ENCODE measurements at places on chromosomes 2 and 18.

GRCh38 chr2:112485849-112486248 lies 3.9 kb downstream of the TTL start:
- no peak for DNase-seq

- no peak for DNase-seq
Measured at GRCh38 chr2:239329972-239330572, 70.7 kb downstream of the HDAC4 start.

DNA sequence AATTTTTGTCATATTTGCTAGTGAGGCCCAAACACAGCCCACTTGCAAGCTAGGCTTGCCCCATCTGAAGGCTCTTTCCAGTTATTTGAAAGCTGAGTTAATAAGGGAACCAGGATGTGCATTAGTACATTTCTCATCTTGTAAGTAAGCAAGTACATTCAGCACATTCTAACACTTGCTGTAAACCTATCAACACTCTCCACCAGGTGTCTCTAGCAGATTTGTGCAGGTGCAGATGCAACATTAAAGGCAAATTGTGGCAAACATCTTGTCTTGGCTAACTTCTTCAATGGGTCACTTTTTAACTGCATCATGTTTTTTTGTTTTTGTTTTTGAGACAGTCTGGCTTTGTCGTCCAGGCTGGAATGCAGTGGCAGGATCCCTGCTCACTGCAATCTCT lies 25.3 kb upstream of the MFSD6 start:
- peak; percentile 74 for DNase-seq

GRCh38 chr2:10369269-10370255 lies 66.9 kb downstream of the HPCAL1 start:
- peak; percentile 93 for DNase-seq

- DNase-seq = no peak
Measured at GRCh38 chr2:30334762-30335363, 103.5 kb downstream of the LBH start.

DNA sequence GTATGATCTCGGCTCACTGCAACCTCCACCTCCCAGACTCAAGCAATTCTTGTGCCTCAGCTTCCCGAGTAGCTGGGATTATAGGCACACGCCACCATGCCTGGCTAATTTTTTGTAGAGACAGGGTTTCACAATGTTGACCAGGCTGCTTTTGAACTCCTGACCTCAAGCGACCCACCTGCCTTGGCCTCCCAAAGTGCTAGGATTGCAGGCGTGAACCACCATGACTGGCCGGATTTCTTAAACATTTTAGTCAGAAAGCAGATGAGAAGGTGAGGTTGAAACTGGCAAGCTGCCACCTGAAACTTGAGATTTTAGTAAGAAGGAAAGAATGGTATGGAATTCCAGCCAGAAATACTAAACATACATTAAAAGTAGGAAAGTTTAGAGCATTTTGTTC lies 31.9 kb downstream of the KLHL23 start:
- DNase-seq = no peak

GRCh38 chr18:70195852-70196434 lies 9.5 kb downstream of the RTTN start:
- DNase-seq = peak; percentile 82

GRCh38 chr18:46536215-46536874 lies 120.7 kb downstream of the LOXHD1 start:
- no peak for DNase-seq

GRCh38 chr18:9507565-9508088 lies 32.3 kb downstream of the RALBP1 start:
- DNase-seq = no peak

DNA sequence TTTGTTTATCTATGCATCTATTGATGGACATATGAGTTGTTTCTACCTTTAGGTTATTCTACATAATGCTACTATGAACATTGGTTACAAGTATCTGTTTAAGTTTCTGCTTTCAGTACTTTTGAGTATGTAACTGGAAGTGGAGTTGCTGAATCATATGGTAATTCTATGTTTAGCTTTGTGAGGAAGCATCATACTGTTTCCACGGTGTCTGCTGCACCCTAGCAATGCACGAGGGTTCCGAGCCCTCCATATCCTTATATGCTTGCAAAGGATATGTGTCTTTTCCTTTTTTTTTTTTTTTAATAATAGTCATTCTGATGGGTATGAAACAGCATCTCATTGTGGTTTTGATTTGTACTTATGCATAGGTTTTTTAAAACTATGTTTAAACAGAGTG lies 83.7 kb downstream of the FMNL2 start:
- no peak for DNase-seq

DNA sequence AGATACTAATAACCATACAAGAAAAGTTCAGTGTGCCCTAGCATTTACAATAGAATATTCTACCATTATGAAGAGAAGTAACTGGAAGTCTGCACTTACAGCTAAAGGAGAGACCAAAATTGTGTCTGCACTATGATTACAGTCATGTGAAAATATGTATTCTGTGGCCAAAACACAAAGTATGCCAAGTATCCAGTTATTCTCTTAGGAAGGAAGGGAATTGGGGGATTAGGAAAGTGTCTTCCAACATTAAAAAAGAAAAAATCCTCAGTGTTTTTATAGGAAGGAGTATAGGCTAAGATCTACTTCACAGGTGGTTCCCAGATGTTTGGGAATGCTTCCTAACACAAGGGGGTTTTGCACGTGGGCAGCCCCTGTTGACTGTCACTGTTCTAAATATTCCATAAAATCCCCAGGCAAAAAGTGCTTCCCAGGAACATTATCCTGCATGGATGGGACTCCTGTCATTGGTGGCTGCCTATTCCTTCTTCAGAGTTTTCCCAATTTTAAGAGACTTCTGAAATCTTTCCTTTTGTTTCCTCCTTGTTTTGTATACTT lies 180.2 kb upstream of the KLHL29 start:
- DNase-seq = no peak

- DNase-seq = no peak
Measured at GRCh38 chr2:53067056-53067455, 700.5 kb upstream of the CHAC2 start.

- no peak for DNase-seq
Measured at GRCh38 chr2:19109518-19109917, 248.9 kb downstream of the OSR1 start.

- no peak for DNase-seq
Measured at GRCh38 chr2:161379740-161380139, 36.4 kb upstream of the TBR1 start.

DNA sequence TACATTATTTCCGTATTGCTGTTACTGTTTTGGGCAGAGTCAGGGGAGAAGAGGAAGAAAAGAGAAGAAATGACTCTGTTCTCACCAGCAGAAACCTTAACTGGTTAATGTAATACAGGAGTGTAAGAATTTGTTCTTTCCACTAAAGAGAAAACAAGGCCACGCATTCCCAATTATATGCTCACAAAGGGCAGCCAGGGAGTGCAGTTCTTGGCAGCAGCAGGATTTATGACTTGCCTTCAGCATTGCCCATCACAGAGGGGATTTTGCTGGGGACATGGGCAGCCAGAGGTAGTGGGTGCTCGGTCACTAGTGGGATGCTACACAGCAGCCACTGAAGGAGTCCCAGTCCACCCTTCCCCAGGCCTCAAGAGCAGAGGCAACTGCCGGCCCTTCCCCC lies 18.4 kb downstream of the MREG start:
- no peak for DNase-seq

GRCh38 chr2:237980087-237980486 lies 13.3 kb downstream of the UBE2F start:
- DNase-seq = no peak

DNA sequence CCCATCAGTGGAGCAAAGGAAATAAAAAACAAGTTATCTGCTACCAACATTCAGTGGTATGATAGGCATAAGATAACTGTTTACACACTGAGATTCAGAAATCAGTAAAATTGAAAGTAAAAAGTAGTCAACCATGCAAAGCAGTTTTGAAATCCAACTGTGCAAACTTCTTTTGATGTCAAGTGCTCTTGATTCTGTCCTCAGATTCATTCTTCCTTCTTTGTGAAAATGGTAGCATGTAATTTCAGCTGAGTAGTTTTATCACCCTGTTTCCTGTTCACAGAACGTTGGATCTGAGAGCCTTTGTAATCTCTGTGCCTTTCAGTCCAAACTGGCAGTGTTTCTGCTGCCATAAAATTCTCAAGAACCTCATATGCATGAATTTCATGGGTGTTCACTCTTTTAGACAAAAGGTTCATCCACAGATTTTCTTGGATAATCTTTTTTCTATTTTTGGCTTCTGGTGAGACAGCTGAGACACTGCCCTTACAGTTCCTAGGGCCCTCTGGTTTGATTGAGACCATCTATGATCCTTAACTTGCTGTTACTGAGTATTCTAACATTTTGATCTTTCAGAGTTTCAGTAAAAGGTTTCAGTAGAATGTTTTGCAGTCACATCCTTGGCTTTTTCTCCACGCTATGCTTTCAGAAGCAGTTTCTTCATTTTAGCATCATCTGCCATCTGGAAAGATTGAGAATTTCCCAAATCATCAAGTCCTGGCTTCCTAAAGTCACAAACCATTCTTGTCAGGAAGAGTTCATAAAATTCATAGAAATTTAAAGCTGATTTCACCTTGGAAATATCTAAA lies 272.3 kb upstream of the EPHA4 start:
- no peak for DNase-seq

- DNase-seq = no peak
Measured at GRCh38 chr2:206189691-206190090, 30.0 kb downstream of the EEF1B2 start.

- DNase-seq = no peak
Measured at GRCh38 chr18:58960946-58961722, 96.5 kb downstream of the ZNF532 start.

DNA sequence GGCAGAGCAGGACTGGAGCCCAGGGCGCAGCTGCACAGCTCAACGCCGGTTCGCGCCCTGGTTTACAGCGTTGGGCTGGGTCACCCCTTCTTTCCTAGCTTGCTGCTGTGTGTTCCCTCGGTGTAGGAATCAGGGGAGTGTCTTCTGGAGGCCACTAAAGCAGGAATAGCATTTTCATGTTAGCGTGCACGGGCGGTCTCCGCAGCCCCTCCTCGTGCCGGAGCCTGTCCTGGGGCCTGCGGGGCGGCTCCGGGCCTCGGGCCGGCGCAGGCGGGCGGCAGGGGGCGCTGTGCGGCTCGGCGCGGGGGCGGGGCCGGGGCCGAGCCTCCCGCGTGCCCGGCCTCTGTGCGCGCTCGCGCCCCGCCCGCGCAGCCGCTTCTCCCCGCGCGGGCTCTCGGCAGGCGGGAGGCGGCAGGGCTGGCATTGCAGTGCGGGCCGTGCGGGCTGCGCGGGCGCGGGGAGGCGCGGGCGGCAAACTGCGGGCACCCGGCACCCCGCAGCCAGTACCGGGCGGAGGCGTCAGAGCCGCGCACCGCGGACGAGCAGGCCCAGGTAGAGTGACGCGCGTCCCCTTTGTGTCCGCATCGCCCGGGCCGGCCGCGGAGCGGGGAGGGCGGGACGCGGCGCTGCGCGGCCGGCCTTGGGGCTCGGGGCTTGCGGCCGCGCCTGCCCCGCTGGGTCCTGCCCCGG lies at the start of gene RNF144A:
Gene RNF144A (plus strand): TSS at position 342 of the 690 bp plus-strand sequence. CDS start 79,515 bp downstream, outside the sequence.
- peak; percentile 88 for DNase-seq

DNA sequence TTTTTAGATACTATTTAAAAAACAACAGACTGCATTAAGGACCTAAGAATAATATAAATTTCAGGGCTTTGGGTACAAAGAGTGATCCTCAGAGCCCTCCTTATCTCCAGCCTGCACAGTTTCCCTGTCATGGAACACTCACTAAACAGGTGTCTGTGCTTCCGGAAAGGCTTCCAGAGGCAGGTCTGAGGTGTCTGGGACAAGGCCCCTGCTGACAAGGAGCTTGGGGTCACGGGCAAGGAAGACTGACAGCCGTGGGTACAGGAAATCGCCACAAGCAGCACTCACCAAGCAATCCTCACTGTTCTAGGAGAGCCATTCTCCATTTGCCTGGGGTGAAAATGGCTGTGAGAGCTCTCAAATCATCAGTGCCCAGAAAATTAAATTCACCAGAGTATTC lies 220.3 kb upstream of the PXDN start:
- DNase-seq = no peak

DNA sequence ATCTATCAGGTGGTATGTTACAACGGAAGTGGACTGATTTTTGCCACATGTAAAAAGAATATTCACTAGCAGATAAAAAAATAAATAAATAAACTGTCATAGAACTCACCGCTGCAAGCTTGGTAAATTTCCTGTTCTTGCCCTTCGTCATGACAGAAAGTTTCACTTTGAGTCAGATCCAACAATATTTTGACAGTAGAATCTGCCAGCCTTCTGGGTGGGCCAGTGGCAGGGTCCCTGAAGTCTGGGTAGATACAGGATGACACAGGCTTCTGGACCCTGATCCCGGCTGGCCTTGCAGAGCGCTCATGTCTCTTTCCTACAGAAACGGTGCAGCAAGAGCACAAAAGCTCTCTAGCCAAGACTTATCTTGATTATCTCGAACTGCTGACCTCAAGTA lies 97.8 kb upstream of the PMAIP1 start:
- DNase-seq = no peak

DNA sequence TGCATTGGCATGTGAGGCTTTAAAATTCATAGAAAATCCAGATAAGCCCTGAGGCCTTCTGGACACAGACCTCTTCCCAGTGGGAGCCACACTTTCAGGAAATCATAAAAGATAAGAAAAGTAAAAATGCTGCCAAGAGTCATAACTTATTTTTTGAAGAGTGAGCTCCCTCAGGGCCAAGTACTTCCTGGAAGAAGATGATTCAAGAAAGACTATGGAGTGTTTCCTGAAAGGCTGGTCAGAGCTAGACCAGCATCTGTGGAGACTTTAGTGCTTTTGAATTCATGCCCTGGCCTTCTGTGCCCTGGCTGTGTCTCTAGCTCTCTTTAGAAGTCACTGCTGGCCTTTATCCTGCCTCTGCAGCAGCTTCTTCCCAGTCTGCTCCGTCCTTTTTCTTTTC lies 6.4 kb upstream of the XDH start:
- peak; percentile 4 for DNase-seq

- no peak for DNase-seq
Measured at GRCh38 chr2:44866152-44866551, 75.3 kb upstream of the SIX3 start.

GRCh38 chr2:42846026-42846425 lies 53.6 kb upstream of the HAAO start:
- no peak for DNase-seq
